ENCODE measurements at places on chromosomes 4 and X.

DNA sequence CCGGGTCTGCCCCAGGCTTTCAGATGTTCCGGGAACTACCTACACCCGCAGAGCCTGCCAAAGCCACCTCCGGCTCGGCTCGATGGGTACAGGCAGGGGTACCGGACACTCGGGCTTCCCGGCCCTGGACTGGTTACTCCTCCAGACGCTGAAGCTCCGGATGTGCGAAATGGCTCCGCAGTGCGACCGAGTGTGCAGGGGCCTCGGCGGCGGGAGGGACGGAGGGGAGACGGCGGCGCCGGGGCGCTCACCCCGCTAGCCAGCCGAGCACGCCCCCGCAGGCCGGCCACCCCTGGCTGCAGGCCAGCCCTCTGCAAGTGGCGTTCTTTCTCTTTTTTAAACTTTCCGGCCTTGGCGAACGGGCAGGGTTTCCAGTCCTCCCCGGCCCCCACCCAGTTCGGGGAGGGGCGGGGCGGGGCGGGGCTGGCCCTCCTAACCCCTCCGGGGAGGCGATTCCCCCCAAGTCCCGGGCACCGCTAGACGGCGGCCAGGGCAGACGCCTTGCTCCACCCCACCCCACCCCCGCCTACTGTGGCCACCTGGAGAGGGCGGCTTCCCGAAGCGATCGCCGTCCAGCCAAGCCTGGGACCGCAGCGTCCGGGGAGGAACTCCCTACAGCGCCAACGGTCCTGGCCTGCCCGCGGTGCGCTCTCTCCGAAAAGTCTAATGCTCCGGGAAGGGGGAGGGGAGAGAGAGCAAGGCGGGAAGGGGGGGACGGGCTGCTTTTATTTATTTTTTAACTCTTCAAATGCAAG is 7.5 kb downstream of the BCOR start:
- DNase-seq: no peak

DNA sequence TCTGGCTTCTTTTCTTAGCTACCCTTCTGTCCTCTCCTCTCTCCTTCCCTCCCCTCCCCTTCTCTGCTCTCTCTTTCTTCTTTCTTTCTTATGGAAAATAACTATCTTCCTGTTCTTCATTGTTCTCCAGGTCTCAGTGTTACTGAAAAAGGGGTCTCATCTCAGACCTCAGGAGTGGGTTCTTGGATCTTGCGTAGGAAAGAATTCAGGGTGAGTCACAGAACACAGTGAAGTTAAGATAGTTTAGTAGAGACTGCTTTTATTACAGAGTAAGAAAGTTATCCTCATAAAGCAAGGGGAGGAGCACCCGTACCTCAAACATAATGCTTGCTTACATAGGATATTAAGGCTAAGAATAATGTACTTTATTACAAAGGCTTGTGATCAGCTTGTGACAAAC is 31.8 kb upstream of the CWH43 start:
- DNase-seq: no peak

DNA sequence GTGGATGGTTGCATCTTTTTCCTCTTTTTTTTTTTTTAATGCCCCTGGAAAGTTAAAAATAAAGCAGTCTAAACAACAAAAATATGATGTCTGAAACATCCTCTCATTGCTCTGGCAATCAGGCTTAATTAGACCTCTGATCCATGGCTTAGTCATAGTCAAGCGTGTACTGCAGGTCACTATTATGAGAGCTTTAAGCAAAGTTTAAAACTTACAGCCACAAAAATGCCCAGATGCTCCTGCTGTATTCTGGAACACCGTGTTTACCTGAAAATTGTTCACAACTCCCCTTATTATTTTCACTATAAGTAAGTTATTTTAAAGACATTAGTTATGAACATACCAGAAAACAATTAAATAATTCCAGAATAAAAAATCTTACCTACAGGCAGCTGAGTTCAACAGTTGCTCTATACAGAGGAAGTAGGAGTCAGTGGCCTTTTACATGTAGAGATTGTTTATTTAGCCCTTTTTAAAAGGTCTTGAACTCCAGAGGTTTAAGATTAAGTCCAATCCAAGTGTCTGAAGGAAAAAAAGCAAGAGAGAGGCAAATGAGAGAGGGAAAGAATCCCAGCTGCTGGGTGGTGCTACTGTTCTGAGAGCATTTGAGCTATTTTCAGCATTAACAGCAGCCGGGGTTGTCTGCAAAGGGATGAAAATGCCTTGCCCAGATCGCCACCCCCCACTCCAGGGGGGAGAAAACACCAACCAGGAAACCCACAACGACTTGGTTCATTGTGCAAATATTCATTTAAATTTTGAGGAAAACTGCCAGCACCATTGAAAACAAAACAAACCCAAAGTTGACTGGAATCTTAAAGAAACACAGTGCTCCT is 36.9 kb downstream of the SORBS2 start:
- DNase-seq: no peak

DNA sequence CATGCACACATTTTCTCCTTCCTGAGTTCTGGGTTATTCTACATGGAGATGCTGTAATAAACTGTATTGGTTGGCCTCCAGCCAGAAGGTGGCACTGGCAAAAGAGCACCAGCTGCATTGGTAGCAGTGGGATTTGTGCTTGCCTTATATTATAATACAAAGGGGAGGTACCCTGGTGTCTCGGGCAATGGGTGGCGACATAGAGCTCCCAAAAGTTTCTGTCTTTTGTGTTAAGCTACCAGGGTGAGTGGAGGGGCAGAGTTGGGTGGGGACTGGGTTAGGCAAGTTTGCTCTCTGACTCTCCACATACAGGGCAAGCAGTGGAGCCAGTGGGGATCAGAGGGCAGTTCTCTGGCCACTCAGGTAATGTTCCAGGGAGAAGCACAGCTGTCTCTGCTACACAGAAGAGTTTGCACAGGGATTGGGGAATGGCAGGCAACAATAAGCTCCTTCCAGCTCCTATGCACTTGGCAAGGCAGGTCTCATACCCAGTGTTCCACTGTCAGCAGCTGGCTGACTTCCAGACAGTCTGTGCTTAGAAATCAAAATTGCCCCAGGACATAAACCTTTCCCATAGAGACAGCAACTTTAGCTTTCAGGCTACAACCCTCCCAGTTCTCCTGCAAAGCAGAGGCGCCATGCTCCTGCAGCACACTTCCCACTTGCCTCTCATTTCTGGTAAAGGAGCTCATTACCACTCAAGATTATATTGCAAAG is 463.9 kb upstream of the PCDH7 start:
- DNase-seq: no peak

DNA sequence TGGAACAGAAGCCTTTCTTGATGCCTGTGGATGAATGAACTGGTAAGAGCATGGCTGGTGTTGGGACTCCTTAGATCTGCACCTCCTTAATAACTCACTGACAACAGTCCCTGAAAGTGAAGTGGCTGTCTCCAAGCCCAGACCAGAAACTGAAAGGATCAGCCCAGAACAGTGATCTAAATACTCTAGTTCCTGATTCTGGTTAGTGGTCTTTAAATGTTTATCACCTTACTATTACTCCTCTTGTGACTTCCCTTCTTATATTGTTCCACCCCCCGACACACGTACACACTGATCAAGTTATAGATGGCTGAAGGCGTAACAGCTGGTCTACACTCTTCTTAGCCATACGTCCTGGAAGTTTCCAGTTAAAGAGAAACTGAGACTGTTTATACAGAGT is 33.8 kb upstream of the ARMCX2 start:
- no peak for DNase-seq

DNA sequence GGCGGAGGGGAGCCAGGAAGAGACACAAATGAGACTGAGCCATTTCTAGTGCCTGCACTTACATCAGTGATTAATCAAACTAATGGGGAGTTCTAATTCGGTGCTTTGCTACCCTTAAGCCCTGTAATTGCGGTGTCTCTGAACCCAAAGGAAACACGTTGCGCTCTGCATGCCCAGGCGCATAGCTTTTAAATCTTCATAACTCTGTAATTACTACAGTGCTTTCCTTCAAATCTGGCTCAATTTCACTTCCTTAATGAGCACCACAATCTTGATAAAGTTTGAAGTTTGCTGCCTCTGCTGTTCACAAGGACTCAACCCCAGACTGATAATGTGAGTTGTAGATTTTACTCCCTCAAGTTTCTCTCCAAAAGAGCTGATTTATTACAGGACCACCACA is 5.7 kb upstream of the NHS start:
- DNase-seq: no peak

DNA sequence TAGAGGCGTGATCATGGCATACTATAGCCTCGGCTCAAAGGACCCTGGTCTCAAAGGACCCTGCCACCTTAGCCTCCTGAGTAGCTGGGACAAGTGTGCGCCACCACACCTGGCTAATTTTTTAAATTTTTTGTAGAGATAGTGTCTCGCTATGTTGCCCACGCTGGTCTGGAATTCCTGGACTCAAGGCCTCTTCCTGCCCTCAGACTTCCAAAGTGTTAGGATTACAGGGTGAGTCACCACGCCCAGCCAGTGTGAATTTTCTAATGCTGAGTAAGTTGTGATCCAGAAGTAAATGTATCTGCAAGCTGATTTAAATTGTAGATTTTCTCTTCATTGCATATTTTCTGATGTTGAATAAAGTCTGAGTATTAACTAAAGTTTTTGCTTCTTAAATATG is 2.6 kb upstream of the ZNF674 start:
- no peak for DNase-seq
